ENCODE measurements at places on chromosomes 2 and 18.

DNA sequence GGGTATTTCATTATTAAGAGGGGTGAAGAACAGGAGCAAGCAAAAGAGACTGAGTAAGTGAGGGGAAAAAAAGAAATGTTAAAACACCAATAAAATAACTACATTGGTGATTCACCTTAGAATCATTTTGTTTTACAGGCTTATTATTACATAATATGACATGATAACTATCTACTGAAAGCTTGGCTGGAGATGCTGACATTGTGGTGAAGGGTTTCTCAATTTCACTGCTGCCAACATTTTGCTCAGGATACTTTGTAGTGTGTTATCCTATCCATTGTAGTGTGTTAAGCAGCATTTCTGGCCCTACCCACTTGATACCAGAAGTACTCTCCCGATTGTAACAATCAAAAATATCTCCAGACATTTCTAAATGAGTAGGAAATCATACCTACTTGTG, 1564.6 kb upstream of the NXPH2 start:
- H3K36me3 ChIP-seq = no peaks in the 10 kb centered on the region
- no peaks in the 10 kb centered on the region for H3K27me3 ChIP-seq
- H3K4me1 ChIP-seq = no peaks in the 10 kb centered on the region
- H3K27ac ChIP-seq = no peak overlapping the region

DNA sequence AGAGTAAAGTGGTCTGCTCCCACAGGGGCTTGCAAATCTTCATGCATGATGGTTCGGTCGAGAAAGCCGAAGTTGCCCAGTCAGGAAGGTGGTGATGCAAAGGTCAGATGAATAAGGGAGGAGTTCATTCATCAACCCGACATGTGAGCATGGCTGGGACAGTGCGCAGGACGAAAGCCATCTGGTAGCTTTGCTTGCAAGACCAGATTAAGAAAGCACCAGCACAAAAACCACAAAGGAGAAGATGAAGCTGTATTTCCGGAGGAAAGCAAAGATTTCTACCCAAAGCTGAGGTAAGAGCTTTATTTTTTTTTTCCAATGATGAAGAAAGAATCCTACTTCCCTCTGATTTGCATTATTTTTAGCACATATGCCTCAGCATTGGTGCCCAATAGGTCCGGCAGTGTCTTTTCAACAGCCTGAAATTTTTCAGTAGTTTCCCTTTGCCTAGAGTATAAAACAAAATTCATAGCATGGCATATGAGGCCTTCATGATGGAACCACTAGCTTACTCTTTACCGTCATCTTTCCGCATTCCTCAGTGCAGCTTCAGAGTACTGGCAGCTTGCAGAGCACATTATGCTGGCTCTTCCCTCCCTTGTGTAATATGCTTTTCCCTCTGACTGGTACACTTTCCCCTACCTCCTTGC, 112.0 kb upstream of the THOC1 start:
- no peaks in the 10 kb centered on the region for H3K4me1 ChIP-seq
- H3K27ac ChIP-seq = no peak overlapping the region
- DNase-seq = no peak
- H3K4me3 ChIP-seq = no peak overlapping the region
- no peaks in the 10 kb centered on the region for H3K27me3 ChIP-seq
- no peaks in the 10 kb centered on the region for H3K36me3 ChIP-seq

DNA sequence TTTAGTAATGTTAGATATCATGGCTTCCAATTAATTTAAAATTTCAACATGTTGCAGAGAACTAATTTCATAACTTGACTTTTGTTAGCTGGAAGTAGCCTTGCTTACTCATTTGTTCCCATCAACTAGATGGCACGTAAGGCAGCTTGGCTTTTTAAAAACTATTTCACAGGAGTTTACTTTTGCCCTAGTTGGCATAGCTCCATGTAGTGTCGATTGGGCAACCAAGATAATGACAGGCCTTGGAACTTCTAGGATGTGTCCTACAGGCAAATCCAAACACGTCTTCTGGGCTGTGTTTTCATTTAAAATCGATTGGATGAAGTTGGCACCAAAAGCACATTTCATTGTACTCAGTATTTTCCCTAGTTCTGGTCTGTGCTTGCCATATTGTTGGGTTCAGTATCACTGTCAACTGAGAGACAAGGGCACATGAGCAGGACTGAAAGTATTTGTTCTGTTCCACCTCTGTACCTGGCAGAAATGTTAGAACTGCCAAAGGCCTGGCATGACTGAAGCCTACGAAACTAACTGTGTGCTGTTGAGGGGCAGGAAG, 29.4 kb downstream of the HADHB start:
- H3K4me3 ChIP-seq = no peak overlapping the region
- H3K27me3 ChIP-seq = no peaks in the 10 kb centered on the region
- H3K4me1 ChIP-seq = no peaks in the 10 kb centered on the region

DNA sequence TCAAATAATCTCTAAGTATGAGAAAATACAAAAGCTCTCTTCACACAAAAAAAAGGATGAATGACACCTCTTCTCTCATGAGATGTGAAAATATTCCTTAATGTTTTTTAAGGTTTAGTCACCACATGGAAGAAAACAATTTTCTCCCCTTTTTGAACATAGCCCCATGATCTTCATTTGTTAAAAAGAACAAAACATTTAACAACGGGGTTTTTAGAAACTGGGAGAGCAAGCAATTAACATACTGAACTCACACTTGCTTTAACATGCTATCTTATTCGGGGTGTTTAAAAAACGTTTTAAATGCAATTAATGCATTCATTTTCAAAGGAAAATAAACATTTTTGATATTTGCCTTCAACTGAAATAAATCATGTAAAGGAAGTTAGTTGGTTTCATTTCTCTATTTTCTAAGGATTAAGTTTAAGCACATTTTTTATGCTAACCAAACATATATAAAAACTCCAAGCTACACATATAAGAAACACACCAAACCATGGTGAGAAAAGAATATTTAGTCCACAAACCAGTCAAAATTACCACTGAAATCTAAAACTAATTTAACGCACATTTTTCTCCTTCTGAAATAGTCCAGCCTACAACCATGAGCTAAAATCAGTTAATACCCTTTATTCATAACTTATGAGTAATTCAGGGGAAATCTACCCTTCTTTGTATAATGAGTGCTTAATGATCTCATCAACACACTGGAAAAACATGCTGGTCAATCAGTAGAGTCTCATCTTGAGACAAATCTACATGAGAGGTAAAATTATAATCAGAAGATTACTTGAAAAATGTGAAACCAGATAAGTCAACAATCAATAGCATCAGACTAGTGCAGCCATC, 8.2 kb downstream of the FBXO11 start:
- peak overlapping the region; percentile 21 for H3K27ac ChIP-seq
- H3K36me3 ChIP-seq = no peaks in the 10 kb centered on the region
- H3K27me3 ChIP-seq = no peaks in the 10 kb centered on the region
- H3K4me1 ChIP-seq = peaks cover 19% of the 10 kb centered on the region
- H3K4me3 ChIP-seq = peak overlapping the region; percentile 10
